Aorta (tissue), 5 donors: ENCODE measurements at places on chromosomes 7 and 10.
A peak's percentile ranks its signal among the peaks of the same experiment; 100 is the strongest.

- no peak for DNase-seq
These were observed 11.5 kb downstream of the ARL3 start for GRCh38 chr10:102702742-102703141.

- DNase-seq: no peak
These were observed 237.7 kb downstream of the FANK1 start for GRCh38 chr10:126133906-126134656.

DNA sequence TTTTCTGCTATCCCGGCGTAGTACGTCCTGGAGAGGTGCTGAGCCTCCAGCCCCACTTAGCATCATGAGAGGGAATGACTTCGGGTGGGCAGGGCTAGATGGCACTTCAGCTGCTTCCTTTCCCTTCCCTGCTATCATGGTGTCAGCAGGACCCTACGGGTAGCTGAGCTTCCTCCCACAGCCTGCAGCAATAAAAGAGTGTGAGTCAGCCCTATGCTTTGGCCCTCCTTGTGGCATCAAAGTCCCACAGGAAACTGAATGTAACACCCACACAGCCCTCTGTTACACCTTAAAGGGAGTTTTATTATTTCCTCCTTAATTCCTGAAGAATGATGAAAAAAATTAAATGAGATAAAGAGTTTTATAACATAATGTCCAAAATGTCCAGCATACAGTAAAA is 458.1 kb downstream of the RPS24 start:
- DNase-seq: no peak

DNA sequence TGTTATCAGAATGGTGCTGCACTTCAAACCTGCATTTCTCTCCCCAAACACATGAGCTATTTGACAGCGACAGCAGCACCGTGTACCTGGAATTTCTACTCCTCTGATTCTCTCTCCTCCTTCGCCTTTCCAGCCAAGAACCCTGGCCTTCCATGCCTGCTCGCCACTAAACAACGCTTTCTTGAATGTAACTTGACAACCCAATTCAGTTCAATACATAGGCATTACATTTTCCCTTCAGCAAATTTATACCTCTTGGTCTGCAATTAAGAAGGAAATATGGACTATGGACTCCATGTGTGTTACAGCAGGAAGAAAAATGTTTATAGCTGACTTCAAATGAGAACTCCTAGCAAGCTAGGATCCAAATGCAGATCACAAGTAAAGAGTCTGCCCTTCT is 162.6 kb upstream of the AUTS2 start:
- no peak for DNase-seq

- DNase-seq: no peak
These were observed 11.7 kb downstream of the CYP26A1 start for GRCh38 chr10:93085272-93085859.

DNA sequence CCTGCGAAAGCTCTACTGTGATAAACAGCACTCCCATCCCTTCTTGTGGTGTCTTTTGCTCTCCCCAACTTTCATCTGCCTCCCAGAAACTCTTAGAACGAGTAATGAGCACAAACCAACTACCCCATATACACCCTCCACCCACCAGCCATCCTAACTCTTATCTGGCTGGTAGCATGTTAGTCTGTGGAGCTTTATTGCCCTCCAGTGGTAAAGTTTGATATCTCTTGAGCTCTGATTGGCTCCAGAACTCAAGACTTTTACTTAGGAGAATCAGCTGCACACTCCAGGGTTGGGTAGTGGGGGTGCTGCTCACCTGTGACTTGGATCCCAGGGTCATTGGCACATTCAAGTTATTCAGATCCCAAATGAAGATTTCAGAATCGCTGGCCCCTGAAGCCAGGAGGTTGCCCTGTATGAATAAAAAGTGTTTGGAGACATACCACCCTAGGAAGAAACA is 10.9 kb downstream of the SEC31B start:
- DNase-seq: no peak

DNA sequence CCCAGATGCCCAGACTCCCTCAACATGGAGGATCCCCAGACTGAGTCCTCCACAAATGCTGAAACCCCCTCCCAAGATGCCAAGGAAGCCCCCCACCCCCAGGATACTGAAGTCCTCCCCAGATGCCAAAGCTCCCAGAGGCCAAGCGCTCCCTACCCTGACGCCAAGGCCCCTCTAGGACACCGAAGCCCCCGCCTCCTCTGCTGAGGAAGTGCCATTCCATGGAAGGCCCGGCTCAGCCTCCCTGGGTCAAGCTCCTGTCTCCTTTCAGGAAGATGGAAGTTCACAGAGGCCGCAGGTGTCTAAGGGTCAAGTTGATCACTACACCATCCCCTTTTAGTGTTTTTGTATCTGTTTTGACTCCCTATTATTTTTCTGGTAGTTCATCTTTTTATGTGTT is 606.8 kb downstream of the DNAJB6 start:
- DNase-seq: no peak

- DNase-seq: no peak
These were observed 582.2 kb upstream of the ZWINT start for GRCh38 chr10:56943221-56943755.

DNA sequence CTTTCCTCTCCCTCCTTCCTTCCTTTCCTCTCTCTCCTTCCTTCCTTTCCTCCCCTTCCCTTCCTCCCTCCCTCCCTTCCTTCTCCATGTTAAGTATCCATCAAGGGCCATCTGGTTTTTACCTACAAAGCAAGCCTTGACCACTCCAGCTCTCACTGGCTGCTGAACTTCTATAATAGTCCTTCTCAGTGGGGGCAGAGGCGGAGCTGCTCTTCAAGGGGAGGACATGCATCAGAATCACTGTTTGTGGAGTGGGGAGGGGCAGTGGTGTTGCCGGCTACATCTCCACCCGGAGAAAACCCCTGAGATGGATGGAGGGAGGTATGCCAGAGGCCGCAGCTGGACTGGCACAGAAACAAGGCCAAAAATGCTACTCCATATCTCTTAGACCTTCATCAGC is 25.9 kb downstream of the LAMB1 start:
- DNase-seq: no peak

DNA sequence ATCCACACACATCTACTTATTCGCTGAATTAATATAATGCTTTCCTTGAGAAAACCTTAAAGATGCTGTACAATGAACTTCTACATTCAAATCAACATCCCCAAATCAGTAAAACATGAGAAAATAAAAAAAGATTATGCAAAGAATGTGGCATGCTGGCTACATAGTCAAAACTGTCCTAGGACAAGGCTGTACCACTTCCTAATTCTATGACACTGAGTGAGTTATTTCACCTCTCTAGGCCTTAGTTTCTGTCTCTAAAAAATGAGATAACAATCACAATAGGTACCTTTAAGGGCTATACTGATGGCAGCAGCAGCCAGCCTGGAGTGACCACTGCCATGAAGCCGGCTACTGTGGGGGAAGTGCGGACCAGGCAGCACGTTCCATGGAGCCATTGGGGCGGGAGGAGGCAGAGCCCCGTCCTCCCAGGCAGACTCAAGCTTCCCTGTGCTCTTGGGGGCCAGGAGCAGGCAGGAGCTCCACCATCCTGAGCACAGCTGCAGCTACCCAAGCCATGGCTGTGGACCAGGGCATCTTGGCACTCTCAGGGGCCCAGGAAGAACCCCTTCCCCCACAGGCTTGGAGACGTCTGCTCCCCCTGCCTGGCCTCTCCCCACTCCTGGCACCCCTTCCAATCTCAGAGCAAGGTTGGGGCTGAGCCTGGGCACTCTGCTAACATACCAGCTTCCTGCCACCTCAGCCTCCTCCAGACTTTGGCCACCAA is 110.2 kb downstream of the ELAPOR2 start:
- no peak for DNase-seq

- DNase-seq: no peak
These were observed 59.2 kb downstream of the CDHR3 start for GRCh38 chr7:106022193-106022821.

GRCh38 chr7:33958104-33958503 is 52.8 kb downstream of the BMPER start:
- DNase-seq: no peak

DNA sequence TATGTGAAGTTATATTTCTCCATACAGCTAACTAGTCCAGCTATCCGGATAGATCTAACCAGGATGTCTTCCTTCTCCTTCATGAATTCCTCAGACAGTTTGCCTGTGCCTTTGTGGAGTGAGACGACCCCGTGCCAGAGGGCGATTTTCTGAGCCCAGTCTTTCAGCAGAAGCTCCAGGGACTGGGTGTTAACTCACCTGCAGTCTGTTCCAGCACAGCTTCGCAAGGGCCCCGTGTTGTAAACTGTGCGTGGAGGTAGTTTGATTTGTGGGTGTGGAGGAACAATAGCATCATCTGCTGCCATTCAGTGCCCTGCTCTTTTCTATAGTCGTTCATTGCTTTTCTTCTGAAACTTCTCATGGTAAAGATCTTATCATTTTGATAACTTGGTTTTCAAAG is 103.8 kb downstream of the INPP5A start:
- DNase-seq: no peak

- DNase-seq: peak; percentile 79
These were observed 26.3 kb downstream of the DNMBP start for GRCh38 chr10:99983280-99983988.

DNA sequence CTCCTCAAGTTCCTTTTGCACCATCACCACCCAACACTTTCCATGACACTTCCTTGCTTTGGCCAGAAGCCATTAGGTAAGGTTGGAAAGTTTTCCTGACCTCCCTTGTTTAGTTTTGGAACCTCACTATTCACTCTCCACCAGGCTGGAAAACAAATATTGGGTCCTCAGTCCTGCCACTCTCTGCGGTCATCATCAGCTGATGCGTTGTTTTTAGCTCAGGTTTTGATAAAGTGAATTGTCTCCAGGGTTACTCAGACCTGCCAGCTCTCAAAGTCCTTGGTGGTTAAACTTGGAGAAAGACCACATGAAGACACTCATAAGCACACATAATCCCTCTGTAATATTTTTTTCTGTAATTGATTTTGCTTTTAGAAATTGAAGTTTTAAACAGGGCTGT is 55.5 kb downstream of the CCDC186 start:
- DNase-seq: no peak

DNA sequence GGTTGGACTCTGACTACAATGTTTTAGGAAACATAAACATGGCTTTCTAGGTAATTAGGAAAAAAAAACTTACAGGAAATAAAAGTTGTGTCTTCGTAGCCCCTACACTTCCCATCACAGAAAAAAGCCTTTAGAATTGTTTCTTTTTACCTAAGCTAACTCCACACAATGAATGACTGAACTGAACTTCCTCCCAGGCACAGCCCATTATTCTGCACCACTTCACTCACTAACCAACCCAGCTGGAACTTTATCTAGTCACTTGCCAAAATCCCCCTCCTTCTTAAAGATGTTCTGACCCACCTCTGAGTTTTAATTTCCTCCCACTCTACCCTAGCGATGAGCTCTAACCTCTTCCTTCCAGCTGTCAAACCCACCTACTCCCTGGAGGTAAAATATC is 91.7 kb upstream of the MEOX2 start:
- no peak for DNase-seq

GRCh38 chr7:155020996-155021395 is 18.1 kb upstream of the PAXIP1 start:
- no peak for DNase-seq

DNA sequence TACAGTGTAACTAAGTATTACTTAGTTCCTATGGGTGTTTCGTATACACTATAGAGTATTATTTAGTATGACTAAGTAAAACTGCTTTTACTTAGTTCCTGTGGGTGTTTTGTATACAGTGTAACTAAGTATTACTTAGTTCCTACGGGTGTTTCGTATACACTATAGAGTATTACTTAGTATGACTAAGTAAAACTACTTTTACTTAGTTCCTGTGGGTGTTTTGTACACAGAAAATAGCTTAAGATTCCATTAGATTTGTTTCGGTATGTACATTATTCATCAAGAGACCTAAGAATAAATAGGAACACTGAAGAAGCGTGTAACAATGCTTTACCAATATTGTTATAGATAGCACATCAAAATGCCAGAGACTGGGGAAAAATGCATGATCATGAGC is 25.0 kb downstream of the IGF2BP3 start:
- no peak for DNase-seq

GRCh38 chr7:44283381-44284211 is 41.8 kb downstream of the CAMK2B start:
- DNase-seq: peak; percentile 56

DNA sequence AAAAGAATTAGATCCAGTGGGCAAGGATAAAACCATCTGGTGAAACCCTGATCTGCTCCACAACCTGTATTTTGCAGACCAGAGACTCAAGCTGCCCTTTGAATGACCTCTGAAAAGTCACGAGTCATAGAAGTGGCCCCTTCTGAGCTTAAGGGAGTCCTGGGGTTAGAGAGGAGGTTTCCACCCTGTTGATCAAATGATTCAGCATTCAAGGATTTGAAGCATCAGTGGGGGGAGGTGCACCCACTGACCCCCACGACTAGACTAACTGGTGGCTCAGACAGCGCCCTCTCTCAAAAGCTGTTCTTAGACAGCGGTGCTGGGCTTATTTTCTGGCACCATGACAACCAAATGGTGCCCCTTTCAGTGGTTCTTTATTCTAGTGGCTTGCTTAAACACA is 44.3 kb downstream of the PLCE1 start:
- DNase-seq: no peak

GRCh38 chr7:45564485-45564884 is 9.7 kb upstream of the ADCY1 start:
- DNase-seq: no peak

- no peak for DNase-seq
These were observed 65.0 kb downstream of the RBM33 start for GRCh38 chr7:155709453-155709852.

GRCh38 chr10:75441196-75441595 is 9.8 kb downstream of the LRMDA start:
- DNase-seq: no peak
